Cerebellar cortex (tissue), 1 donor: ENCODE measurements at places on chromosomes 7 and 10.

DNA sequence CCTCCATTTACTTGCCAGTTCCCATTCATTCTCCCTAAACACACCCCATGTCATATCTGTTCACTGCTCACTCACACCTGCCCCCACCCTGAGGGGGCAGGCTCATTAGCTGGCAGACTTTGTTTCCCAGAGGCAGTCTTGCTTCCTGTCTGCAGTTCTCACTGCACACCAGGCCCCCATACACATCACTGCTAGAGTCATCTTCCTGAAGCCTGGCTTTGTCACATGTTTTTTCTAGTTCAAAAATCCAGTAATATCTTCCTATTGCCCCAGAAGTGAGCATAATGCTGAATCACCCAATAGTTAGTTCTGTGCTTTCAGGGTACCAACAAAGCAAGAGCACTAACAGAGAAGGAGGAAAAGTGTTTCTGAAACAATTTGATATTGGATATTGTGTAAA lies 1.9 kb downstream of the LRRC72 start:
- no peak for DNase-seq

GRCh38 chr7:33191340-33191739 lies 62.0 kb downstream of the BBS9 start:
- DNase-seq = no peak

- DNase-seq = no peak
These were observed 750.1 kb upstream of the SORCS1 start for GRCh38 chr10:107914450-107915214.

GRCh38 chr7:27154901-27155815 lies 1.3 kb downstream of the HOXA7 start:
- DNase-seq = no peak

DNA sequence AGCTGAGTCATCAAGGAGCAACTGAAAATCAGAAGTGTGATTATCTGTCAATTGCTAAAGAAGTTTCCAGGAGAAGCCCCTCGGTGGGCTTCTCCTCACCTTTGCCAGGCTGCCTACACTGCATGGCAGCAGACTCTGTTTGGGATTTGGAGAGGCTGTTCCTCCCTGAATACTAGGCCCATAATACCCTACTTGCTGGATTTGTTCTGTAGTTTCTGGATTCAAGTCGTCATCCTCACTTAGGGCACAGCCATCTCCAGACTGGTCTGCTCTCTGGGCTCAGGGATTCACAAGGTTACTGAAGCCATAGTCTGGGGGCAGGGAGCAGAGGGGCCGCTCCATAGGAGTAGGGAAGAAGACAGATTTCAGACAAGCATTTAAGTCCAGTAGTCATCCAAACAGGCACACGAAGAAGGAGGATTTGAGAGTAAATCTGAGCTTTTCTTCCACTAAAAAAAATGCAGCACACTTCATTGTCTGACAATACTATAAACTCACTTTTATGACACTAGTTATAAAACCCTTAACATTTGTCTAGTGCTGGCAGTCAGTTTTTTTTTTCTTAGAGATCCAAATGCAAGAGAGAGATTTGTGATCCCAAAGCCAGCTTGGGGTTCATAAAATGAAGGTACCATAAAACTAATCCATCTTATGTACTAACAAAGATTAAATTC lies 723.3 kb downstream of the GRID1 start:
- DNase-seq = no peak

DNA sequence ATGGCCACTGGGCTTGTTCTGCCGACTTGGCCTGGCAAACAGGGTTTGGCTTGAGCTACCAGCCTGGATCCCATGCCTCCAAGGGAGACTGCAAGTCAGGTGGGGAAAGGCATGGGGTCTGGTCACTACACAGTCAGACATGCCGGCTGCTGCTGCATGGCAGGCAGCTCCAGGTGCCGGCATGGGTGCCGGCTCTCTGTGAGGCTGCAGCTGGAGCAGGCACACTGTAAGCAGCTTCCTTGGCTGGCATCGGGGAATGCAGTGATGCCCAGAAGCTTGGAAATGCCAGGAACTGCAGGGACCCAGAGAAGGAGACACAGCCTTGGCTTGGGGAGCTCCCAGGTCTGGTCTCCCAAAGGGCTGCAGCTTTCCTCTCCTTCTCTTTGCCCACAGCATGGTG lies 305.5 kb upstream of the NRG3 start:
- no peak for DNase-seq

DNA sequence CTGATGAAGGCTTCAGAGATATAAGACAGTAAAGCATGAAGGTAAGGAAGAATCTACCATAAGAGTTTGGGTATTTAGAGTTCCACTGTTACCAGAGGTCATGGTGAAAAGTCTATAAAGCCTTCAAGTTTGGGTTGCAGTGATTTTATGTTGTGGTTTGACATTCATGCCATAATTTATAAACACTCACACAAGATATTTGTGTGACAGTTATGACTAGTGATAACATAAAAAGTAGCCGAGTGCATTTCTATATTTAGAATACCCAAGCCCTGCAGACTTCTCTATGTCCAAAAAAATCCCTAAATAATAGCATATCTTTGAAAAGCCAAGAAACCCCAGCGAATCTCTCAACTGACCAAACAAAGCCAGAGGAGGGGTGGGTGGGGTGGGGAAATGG lies 229.9 kb downstream of the CXCL12 start:
- no peak for DNase-seq

GRCh38 chr10:56212951-56213350 lies 148.1 kb downstream of the ZWINT start:
- DNase-seq = no peak

DNA sequence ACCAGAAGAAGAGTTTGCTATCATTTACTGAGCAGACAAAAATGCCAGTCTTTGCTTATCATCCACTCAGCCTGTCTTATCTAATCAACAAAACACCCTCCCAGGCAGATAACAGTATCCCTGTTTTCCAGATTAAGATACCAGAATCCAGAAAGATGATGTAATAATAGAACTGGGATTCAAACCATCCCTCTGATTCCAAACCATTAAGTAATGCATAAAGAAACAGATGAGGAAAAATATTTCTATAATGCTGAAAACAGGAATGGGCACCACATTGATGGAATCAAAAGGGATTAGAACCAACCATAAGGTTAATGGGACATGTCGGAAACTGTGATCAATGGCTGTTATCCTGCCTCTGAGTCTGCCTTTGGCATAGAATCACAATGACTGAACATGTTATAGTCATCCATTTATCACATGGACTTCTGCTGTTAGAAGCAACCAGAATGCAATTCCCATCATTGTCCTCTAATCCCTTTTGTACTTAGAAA lies 92.1 kb upstream of the RSU1 start:
- no peak for DNase-seq

- DNase-seq = no peak
These were observed 38.0 kb upstream of the TMEM72 start for GRCh38 chr10:44873160-44873559.

- no peak for DNase-seq
These were observed 184.1 kb downstream of the BICC1 start for GRCh38 chr10:58696736-58697135.

DNA sequence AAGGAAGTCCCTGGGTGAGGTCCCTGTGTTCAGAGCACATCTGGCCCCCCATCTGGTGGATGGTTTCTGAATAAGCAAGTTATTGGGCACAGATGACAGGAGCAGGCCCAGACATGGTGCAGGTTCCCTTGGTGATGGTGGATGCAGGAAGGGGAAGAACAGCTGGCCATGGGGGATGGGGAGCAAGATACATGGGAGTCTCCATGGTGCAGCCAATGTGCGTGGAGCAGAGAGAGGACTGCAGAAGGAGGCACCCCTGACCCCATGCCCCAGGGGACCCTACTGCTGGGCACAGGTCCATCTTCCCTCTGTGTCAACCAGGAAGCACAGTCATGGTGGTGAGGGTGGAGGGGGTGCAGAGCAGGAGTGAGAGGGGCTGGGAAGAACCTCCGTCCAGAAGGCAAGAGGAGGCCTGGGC lies 43.8 kb upstream of the RABGEF1 start:
- DNase-seq = no peak

GRCh38 chr10:68832601-68833000 lies 5.3 kb downstream of the STOX1 start:
- no peak for DNase-seq

DNA sequence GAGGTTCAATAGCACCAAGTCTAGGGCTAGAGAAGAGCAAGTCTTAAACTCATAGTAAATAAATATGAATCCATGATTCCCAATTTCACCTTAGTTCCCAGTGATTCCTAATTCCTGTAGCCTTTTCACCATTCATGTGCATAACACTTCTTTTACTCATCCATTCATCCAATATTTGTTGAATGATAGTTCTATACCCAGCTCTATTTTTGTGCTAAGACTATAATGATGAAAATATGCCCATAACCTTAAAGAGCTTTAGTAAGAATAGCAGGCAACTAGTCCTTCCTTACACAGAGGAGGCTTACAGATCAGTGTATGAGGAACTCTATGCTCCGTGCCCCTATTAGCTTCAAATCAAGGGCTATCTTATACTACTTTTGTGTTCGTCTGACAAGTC lies 280.2 kb upstream of the CHRM2 start:
- no peak for DNase-seq

DNA sequence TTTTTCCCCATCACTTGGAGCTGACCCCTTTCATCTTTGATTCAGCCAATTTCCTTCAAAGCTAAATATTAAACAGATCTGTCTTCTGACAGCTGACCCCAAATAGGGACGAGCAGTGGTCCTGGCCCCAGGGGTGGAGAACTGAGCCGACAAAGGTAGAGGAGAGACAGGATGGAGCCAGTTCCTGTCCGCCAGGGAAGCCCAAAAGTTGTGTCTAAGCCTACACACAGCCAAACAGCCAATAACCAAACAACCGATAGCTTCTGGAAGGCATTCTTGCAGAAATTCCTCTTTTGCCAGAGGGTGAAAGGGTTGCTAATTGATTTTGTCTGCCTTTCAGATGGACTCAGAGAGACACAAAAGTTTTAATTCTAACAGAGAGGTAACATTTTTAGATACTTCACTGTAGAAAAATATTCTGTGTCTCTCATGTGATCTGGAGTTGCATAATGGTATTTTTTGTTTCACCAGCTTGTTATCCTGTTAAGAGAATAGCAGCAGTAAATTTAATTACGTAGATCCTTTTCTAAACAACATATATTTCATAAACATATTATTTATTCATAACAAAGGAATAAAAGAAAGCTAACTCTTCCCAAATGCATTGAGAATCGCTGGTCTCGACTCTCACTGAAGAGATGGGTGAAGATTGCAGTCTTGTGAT lies 161.7 kb upstream of the LYZL1 start:
- no peak for DNase-seq

DNA sequence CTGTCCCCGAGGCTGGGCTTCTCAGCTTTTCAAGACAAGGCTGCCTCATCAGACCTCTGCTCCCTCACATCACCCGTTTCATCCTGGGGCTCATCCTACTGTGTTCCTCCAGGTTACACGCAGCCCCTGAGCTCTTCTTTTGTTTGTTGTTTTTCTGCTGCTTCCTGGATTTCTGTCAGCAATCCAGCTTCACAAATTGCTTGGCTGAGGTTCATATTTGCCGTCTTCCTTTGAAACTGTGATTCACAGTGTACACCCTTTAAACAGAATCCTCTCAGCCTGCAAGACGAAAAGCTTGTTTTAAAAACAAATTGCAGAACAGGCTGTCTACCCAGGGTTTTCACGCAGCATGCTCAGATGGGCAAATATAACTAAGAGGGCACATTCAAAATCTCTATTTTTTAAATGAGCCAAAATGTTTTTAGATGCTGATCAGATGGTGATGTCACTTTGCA lies 39.1 kb upstream of the PARD3 start:
- peak; percentile 28 for DNase-seq

DNA sequence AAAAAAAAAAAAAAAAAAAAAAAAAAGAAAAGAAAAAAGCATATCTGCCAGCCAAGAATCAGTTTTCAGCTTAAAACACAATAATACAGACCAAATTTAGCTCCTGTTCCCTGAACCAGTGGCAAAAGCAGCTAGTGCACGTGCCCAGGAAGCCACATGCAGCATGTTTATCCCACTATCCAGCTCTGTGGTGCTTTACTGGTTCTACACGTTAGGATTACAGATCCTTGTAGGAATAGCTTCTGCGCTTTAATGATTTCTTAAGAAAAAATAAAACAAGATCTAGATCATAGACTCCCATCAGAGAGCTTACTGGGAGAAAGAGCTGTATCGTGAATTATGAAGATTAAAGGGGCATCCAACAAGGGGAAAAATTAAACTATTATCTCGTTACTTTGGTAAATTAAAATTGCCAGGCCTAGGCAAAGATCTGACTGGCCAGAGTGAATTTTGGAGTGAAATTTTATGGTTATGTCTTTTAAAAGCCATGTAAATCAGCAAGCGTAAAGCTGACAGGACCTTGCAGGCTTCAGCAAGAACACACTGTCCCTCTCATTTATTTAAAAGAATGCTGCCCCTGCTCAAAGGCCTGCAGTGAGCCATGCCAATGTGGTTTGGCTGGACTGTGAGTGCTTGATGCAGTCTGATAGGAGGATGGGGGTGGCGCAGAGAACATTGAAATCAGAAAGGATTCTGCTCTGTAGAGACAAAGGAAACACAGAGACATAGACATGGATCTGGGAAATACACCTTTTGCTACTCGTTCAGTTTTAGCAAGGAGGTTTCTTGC lies 177.3 kb upstream of the PHYHIPL start:
- peak; percentile 56 for DNase-seq

DNA sequence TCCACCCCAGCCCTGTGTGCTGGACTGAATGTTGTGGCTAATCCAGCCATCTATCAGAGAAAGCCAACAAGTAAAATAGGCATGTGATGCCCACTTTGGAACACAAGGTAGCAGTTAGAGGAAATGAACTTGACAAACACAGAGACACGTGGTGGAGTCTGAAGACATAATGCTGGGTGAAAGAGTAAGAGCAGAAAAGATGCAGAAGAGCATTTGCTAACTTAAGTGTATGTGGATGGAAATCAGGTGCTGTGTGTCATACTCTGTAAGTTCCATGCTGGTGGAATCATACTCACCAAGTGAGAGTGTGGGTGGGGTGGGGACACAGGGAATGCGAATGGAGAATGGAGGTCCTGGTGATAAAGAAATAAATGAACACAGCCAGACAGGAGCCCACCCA lies 22.8 kb downstream of the WDFY4 start:
- no peak for DNase-seq

- DNase-seq = no peak
These were observed 59.4 kb upstream of the COL13A1 start for GRCh38 chr10:69742356-69742695.

DNA sequence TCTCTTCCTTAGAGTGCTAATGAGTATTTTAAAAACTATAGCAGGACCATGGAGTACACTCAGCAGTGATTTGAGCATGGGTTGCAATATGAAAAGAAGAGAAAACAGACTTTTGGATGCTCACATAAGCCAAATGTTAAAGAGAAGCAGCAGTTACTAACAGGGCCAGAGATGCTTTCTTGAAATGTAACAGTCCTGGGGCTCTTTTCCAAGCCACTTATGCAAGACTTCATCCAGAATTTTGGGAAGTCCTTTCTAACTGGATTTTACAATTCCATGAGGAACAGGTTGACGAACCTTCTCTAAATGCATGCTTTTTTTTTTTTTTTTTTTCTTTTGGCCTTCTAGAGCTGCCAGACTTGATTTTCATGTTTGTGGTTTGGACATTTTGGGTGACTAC lies 282.0 kb downstream of the SEC23IP start:
- DNase-seq = no peak

DNA sequence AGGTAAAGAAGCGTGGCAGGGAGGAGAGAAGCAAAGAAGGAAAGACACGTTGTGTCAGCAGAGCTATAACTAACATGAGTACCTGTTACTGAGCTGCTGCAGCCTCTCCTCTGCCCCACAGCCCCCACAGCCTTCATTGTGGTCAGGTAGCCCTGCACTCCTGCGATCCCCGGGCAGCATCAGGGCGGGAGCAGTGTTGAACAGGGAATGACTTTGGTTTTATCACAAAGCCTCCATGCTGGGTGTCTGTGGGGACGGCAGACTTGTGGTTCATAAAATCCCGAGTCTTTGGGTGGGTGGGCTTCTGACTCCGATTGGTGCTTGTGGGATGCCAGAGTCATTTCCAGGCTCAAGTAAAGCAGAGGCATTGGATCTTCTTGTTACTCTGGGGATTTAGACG lies 14.8 kb upstream of the PRKAG2 start:
- no peak for DNase-seq
